ENCODE measurements at places on chromosomes 4 and X.

GRCh38 chr4:7196288-7196651 is 3.9 kb downstream of the SORCS2 start:
- DNase-seq: no peak

GRCh38 chrX:19089555-19090040 is 32.7 kb downstream of the ADGRG2 start:
- DNase-seq: no peak

DNA sequence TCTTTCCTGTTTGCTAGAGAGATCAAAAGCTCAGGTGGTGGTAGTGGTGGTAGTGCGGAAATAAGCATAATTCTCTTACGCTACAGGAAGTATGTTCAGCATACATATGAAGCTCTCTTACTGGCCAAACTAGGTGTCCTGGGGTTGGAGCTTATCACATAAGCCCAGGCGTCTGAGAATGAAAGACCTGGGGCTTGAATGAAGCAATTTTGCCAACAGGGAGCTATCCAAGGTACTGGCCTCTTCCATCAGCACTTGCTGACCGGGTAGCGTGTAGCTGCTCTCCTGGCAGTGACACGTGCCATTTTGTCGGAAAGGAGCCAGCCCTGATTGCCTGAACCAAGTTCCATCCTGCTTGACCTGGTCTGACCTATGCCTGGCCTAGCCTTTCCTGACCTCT is 65.9 kb upstream of the HPF1 start:
- DNase-seq: peak; percentile 70

GRCh38 chrX:15942307-15942706 is 87.7 kb upstream of the AP1S2 start:
- no peak for DNase-seq

DNA sequence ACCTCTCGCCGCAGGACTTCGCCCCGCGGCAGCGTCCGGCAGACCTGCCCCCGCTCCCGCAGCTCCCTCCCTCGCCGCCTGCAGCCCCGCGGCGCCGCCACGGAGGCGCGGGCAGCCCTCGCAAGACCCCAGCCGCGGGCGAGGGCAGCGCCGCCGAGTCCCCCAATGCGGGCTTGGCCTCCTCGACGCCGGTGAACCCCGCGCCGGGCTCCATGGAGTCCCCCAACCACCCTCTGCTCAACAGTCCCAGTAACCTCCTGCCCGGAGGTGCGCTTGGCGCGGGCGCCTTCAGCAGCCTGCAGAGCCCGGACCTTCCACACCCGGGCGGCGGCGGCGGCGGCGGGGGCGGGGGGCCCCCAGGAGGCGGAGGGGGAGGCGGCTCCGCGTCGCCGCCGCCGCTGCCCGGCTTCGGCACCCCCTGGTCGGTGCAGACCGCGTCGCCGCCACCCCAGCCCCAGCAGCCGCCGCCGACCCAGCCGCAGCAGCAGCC is 1.2 kb downstream of the CPEB2 start:
- no peak for DNase-seq
